Ascending aorta (tissue), 2 donors: ENCODE measurements at places on chromosomes 6 and 20. TPM values are rescaled to one million over a fixed set of nuclear protein-coding genes. Genes with fewer than 3 reads are reported as not detected.

DNA sequence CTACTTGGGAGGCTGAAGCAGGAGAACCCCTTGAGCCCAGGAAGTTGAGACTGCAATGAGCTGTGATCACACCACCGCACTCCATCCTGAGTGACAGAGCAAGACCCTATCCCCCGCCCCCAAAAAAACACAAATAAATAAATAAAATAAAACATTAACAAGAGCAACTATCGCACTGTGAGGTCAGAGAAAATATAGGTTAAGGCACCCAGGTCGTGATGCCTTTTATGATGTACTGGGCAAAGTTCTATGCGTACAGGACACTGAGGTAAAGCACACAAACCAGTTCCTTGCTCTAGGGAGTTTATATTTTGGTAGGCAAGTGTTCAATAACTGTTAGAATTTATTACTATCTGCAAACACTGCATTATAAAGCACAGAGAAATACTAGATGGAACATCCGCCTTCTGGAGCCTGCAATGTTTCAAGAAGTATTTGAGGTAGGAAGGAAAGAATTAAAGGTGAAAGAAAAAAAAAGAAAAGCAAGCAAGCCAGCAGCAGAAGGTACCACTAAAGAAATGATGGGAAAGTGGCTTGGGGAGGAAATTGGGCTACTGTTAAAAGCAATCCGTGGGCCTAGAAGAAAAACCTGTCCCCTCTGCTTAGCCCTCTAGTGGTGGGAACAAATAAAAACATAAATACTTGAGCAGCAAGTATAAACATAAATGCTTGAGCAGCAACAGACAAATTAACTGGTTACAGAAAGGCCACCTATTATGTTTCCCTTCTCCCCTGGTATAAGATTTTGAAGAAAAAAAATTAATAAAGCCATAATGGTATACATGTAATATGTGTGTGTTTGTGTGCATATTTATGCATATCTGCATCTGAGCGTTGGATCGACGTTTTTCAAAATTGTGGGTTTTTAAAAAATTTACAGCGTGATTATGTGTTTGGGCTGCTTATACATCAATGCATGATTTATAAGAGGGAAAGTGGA lies 128.0 kb downstream of the PHACTR1 start:
- H3K27ac ChIP-seq = no peak overlapping the region
- no peaks in the 10 kb centered on the region for H3K27me3 ChIP-seq
- H3K4me1 ChIP-seq = no peaks in the 10 kb centered on the region
- no peak overlapping the region for H3K4me3 ChIP-seq

DNA sequence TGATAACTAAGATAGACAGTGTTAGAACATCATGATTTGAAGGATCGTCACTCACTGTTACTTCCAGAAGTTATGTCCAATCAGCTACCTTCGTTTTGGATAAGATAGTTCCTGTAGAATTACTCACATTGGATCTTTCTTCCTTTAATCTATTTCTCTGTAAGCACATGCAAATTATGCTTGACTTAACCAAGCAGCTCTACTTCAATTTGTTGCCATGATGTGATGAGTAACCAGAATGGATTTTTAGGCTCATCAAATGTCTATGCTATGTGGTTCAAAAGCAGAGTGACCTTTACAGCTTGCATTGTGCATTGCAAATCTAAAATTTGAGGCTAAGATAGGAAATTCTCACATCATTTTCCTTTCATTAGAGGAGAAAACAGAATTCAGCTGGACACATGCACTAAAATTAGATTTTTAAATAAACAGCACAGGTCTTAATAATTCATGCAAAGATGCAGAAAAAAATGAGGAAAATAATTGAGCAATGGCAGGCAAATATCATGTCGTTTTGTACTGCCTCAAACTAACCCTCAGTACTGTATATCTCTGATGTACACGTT lies 76.7 kb upstream of the ZFP64 start:
- no peak overlapping the region for H3K27ac ChIP-seq
- H3K27me3 ChIP-seq = no peaks in the 10 kb centered on the region
- no peak for DNase-seq

- no peak overlapping the region for H3K27ac ChIP-seq
- no peaks in the 10 kb centered on the region for H3K36me3 ChIP-seq
- H3K4me1 ChIP-seq = peaks cover 8% of the 10 kb centered on the region
- H3K4me3 ChIP-seq = no peak overlapping the region
- no peak for DNase-seq
Measured at GRCh38 chr20:19330731-19331130, 118.3 kb downstream of the SLC24A3 start.

DNA sequence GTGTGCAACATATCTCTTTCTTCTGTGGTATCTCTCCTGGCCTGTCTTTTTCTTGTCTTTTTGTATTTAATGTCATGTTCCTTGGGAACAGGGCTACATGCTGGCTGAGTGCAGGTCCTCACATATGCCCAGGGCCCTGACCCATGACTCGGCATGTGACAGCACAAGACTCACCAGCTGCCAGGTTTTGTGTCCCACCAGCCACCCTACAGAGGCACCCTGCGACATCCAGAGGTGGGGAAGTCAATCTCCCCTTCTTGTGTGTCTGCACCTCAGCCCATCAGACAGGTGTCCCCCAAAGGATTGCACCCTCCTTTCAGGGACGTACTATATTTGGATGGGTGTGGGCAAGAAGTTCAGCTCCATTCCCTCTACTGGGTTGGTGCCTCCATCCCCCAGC lies 576.3 kb downstream of the RNF144B start:
- H3K36me3 ChIP-seq = no peaks in the 10 kb centered on the region
- no peak overlapping the region for H3K27ac ChIP-seq
- DNase-seq = no peak
- H3K4me1 ChIP-seq = no peaks in the 10 kb centered on the region
- no peak overlapping the region for H3K4me3 ChIP-seq

- H3K36me3 ChIP-seq = no peaks in the 10 kb centered on the region
- no peaks in the 10 kb centered on the region for H3K27me3 ChIP-seq
- no peak overlapping the region for H3K27ac ChIP-seq
- H3K4me3 ChIP-seq = no peak overlapping the region
- H3K4me1 ChIP-seq = no peaks in the 10 kb centered on the region
Measured at GRCh38 chr6:6579281-6579680, 9.2 kb upstream of the LY86 start.

GRCh38 chr6:106134906-106135634 lies 48.9 kb downstream of the PRDM1 start:
- H3K36me3 ChIP-seq = no peaks in the 10 kb centered on the region
- H3K27ac ChIP-seq = no peak overlapping the region
- no peak overlapping the region for H3K4me3 ChIP-seq

GRCh38 chr6:56706981-56707726 lies 64.5 kb upstream of the DST start:
- DNase-seq = no peak
- H3K27me3 ChIP-seq = no peaks in the 10 kb centered on the region
- no peak overlapping the region for H3K4me3 ChIP-seq
- H3K4me1 ChIP-seq = peaks cover 5% of the 10 kb centered on the region

- peaks cover 5% of the 10 kb centered on the region for H3K4me1 ChIP-seq
- no peaks in the 10 kb centered on the region for H3K27me3 ChIP-seq
- peak overlapping the region; percentile 99 for H3K27ac ChIP-seq
- no peaks in the 10 kb centered on the region for H3K36me3 ChIP-seq
- DNase-seq = no peak
- peak overlapping the region; percentile 94 for H3K4me3 ChIP-seq
Measured at GRCh38 chr6:75600768-75601167, 912 bp upstream of the SENP6 start.

GRCh38 chr20:55685841-55686240 lies 319.5 kb downstream of the CBLN4 start:
- H3K27me3 ChIP-seq = no peaks in the 10 kb centered on the region
- H3K4me1 ChIP-seq = no peaks in the 10 kb centered on the region
- no peaks in the 10 kb centered on the region for H3K36me3 ChIP-seq
- H3K27ac ChIP-seq = no peak overlapping the region
- no peak overlapping the region for H3K4me3 ChIP-seq

The CEP162 gene
- 11.7 TPM for total RNA-seq

The ARHGAP40 gene
- total RNA-seq = not detected

The CLVS2 gene
- total RNA-seq = not detected

The PSMA7 gene
- 301 TPM for total RNA-seq

The NKX2-2 gene
- total RNA-seq = not detected

The CRISP3 gene
- not detected for total RNA-seq
